ENCODE measurements at places on chromosomes 1 and 21.

- DNase-seq: no peak
Measured at GRCh38 chr21:25944672-25945213, 210.0 kb downstream of the GABPA start.

- DNase-seq: no peak
Measured at GRCh38 chr1:203891950-203892349, 30.6 kb downstream of the SNRPE start.

DNA sequence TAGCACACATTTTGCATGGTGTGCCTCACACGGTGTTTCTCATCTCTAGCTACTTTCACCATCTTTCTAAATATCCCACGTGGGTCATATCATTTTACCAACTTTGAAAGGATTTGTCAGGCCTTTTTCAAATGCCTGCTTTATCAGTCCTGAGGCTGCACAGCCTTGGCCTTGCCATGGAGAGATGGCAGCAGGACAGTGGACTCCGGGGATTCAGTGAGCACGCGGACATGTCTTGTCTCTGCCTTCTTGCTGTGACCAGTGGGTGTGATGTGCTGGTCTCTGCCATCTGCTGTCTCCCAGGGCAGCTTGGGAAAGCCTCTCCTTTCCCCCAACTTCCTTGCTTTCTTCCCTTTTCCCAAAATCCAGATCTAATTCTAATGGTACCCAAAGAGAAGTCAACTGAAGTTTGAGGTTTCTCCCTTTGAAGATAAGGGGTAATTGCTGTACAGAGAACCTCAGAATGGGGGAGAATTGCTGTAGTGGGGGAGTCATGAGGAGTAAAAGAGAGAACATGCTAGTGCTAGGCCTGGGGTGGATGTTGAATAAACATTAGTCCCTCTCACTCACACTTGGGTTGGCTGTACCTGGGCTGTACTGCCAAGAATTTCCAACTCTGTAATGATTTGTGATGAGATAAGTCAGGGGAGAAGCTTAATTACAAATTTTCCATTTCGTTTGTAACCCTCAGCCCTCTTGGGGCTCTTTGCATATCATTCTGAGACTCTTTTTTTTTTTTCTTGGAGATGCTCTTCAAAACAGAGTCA, 99.5 kb downstream of the GALNT2 start:
- DNase-seq: no peak

DNA sequence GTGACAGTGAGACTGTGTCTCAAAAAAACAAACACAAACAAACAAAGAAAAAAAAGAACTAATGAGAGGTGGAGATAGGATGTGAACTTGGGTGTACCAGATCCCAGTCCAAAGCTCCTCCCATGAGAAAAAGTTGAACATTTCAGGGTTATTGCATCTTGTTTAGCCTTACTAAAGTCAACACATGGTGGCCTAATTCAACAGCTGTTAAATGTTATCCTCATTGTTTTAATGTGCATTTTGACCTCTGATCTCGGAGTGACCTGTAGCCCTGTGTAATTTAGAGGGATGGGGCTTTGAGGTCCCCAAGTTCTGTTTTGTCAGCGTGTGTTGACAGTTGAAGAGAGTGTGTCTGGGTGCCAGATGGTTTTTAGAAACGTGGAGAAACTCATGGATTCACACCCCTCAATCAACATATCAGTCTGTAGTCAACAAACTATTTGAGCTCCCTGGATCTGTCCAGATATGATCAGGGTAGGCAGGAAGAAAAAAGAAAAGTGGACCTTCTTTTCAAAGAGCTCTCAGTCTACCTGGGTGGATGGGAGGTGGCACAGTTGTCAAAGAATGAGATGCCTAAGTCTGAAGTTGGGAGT, 34.7 kb downstream of the PTPRU start:
- no peak for DNase-seq

- DNase-seq: no peak
Measured at GRCh38 chr1:35361638-35362037, 93.1 kb downstream of the ZMYM4 start.
